MG63 (cell line): ENCODE measurements at places on chromosomes 2 and 18. TPM values are rescaled to one million over a fixed set of nuclear protein-coding genes. Genes with fewer than 3 reads are reported as not detected.

DNA sequence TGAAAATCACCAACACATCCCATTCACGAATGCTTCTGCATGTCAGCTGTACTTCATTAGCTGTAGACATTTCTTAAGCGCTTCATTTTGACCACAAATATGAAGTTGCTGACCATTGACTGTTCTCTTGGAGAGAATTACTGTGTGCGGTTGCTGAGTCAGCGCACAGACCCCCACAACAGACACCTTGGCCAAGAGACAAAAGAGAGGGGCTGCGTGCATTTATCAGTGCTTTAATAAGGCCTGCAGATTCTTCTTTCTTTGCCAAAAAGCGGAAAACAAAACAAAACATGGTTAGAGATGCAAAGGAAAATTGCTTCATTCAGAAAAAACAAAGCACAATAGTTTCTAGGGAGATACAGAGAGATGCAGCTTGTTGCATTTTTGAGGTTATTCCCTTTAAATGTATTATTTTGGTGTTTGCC is 174.7 kb downstream of the ACKR3 start:
- DNase-seq = peak; percentile 81

DNA sequence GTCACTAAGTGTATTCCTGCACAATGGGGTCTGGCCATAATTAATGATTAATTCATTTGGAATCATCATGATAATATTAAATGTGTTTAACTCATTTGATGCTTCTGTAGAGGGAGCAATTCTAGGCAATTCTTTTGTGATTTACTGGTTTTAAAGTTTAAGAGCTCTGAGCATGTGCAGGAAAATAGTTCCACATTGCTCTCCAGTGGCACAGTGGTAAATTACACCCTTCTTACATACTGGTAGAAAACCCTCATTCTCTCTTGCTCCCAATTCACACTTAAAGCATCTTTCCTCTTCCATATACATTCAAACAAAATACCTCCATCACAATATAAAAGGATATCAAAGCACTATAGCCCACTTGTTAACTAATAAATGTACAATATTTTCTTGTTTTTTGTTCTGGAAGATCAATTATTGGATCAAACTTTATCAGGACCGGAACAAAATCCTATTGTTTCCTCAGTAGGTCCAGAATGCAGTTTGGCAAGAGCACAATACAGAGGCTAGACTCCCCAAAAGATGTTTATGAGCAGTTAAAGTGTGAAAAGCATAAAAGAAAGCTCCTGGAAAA is 844.3 kb downstream of the MBD2 start:
- DNase-seq = no peak

- DNase-seq = no peak
These were observed 110.0 kb downstream of the OSBPL6 start for GRCh38 chr2:178304333-178304732.

- no peak for DNase-seq
These were observed 106.1 kb downstream of the ICA1L start for GRCh38 chr2:202765436-202765835.

- no peak for DNase-seq
These were observed 956 bp downstream of the ESPNL start for GRCh38 chr2:238100821-238101771.

DNA sequence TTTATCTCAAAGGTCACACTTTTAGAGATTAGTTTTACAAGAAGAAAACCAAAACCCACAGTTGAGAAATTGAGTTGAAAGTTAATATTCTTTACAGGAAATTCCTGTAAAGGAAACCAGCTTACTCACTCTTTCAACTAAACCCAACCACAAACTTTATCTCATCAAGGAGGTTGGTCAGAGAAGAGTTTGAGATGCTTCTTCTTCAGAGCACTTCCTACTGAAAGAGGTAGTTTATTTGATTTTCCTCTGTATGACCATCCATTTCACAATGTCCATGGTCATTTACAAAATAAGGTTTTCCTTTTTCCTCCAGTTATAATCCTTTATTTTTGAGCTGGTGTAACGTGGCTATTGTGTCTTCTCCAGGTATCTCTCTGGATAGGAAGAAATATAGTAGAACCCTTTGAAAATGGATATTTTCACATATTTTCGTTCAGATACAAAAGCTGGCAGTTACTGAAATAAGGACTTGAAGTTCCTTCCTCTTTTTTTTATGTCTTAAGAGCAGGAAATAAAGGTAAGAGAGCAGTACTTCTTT is 4.5 kb upstream of the IL18RAP start:
- DNase-seq = no peak

DNA sequence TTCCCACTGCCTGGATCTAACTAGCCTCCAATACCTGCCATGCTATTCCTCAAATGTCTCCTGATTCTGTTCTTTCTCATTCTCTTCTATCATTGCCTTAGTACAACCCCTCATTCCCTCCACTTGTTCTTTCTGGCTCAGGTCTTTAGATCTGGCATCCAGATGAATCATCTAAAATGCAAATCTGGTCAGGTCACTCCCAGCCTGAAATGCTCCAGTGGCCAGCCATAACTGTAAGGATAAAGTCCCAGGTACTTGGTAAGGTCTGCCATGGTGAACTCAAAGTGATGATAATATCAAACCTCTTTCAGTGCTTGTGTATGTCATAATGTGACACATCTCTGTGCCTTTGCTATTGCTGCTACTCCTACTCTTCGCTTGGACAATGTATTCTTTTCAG is 2.9 kb upstream of the SNRNP27 start:
- no peak for DNase-seq

DNA sequence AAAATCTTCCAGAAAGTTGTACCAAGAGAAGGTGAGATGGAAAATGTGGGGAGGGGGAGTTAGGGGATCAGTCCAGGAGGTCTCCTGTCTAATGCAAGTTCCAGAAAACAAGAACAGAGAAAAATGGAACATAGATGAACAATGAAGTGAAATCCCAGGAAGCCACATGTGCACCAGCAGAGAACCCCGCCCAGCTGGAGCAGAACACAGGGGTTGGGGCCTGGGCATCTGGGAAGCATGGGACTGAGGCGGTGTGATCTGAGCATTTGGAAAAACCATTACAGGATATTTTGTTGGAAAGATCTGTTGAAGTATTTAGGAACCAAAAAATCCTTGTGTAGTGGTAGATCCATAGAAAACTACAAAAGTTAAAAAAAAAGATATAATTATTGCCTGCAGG is 133.7 kb downstream of the INO80D start:
- no peak for DNase-seq

DNA sequence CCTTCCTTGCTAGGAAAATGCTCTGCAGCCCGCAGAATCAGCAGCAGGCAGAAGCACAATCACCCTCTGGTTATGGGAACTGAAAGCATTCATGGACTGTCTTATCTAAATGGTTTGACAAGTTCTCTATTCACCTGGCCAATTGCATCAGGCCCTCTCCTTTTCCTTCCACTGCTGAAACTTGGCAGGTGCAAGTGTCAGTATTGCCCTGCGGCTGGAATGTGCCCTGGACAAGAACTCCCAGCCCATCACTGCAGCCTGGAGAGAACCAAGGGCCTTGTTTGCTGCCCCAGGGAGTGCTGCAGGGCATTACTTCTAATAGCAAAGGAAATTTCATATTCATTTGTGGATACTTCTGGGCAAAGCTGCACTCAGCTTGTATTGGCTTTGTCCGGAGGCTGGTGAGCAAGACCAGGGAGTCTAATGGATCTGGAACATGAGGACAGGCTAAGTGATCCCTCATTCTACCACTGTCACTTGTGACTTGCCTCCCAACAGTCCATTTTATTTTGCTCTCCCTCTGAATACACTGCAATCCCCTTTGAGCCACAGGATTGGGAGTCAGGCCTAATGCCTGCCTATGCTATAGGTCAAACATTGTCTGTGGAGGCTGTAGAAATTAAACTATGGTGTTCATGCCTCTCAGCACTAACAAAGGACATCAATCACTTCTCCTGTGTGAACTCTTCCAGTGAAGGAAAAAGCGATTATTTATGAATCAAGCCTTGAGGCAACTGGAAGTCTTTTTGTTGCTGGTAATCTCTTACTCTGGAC is 116.9 kb downstream of the LYPD6B start:
- DNase-seq = no peak

GRCh38 chr2:28360718-28361293 is 31.9 kb upstream of the FOSL2 start:
- DNase-seq = peak; percentile 65

- DNase-seq = no peak
These were observed 4.1 kb upstream of the ZCCHC2 start for GRCh38 chr18:62518460-62519375.

DNA sequence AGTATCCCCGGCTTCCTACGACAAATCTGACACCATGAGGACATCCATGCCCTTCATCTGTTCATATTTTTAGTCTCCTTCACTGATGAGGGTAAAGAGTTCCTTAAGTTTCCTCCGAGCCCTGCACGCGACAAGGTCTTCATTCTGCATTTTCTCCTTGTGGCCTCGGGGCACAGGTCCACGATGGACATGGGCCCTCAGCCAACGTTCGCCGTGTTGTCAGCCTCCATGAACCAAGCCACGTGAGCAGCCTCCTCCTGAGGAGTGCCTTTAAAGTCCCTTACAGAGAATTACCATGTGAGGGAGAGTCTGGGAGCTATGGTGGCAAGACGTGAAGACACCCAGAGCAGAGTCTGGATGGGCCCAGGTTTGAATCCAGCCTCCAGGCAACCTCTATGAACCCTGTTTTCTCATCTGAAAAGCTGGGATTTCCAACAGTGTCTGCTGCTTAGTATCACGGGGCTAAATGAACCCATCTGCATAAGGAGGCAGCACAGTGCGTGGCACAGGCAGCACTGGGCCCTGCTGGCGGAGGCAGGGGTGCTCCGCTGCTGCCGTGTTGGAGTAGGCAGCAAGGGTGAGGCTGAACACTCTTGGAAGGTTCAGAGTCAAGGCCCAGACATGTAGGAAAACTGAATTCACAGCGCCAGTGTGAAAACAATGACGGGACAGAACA is 54.1 kb downstream of the EIPR1 start:
- DNase-seq = no peak

GRCh38 chr2:152925547-152926448 is 207.4 kb downstream of the ARL6IP6 start:
- peak; percentile 44 for DNase-seq

DNA sequence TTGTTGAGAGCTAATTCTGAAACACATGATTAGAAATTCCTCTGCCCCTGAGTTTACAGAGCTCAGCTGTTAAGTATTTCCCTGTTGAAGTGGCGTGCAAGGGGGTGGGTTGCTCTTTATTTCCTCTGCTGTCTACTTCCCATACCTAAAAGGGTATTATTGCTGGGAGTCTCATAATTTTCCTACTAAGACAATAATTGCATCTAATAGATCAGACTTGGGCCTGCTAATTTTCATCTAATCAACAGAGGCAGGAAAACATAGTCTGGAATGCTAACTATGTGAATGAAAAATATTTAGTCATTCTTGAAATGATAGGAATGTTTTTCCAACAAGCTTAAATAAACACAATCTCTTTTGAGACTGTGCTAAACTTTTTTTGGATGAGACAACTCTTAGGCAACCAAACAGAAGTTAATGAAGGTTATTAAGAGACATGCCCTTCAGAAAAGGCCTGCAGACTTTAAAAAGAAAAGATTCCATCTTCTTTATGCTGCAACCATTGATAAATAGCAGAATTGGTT is 111.4 kb downstream of the FEZ2 start:
- peak; percentile 46 for DNase-seq

DNA sequence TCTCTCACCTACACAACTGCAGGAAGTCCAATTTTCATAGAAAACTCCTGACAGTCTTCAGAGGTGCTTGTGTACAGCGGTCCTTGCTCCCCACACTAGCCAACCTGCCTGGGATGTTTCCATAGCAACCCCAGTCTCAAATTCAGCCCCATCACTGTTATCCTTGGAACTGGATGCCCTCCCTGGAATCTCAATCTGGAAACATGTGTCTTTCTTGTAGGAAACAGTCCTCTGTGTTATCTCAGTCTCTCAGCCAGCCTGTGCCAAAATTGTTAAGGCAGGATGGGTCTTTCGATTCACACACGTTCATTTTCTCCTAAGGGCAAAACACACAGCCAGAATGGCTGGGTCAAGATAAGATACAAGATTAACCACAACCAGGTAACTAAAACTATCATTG is 295.5 kb upstream of the RND3 start:
- DNase-seq = no peak

- DNase-seq = no peak
These were observed 71.4 kb upstream of the GLS start for GRCh38 chr2:190809139-190809764.

- DNase-seq = no peak
These were observed 61.4 kb upstream of the ASAP2 start for GRCh38 chr2:9145109-9145751.

GRCh38 chr2:28300485-28301341 is 91.9 kb upstream of the FOSL2 start:
- no peak for DNase-seq

The TUBB8B gene
- total RNA-seq = not detected in 2 replicates

The IGFBP2 gene
- 191 and 249 TPM in 2 replicates for total RNA-seq

The COLEC12 gene
- total RNA-seq = 27.4 and 28.2 TPM in 2 replicates

The FAM228A gene
- not detected in 2 replicates for total RNA-seq

The SLC38A11 gene
- not detected in 2 replicates for total RNA-seq

The HNMT gene
- total RNA-seq = not detected in 2 replicates

The PSMA8 gene
- 0.23 TPM in 1 of 2 replicates, not detected in the other for total RNA-seq

The DSC1 gene
- not detected in 2 replicates for total RNA-seq

The TMEM247 gene
- total RNA-seq = not detected in 2 replicates
